ENCODE measurements at places on chromosomes 16 and 17. TPM values are rescaled to one million over a fixed set of nuclear protein-coding genes. Genes with fewer than 3 reads are reported as not detected.

Gene ZNF821
- 14.8 TPM for total RNA-seq

DNA sequence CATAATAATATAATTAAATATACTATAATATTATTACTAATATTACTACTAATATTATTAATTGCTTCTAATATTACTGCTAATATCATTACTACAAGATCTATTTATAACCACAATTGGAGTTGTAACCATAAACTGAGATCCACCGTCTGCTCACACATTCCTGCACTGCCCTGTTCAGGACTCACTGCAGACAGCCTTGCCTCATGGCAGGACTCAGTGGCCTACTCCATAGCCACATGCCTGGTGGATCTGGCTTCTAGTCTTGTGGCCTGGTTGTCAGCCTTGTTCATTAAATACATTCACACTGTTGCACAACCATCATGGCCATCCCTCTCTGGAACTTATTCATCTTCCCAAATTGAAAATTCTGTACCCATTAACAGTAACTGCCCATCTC, 48.0 kb downstream of the SRL start:
- no peak overlapping the region for H3K4me3 ChIP-seq
- DNase-seq, result no peak
- no peaks in the 10 kb centered on the region for H3K27me3 ChIP-seq
- 0 out of 2 replicates have a peak overlapping the region, but pooled peaks have one; percentile 6 for H3K27ac ChIP-seq
- H3K36me3 ChIP-seq, result no peaks in the 10 kb centered on the region

GRCh38 chr16:3023415-3023668, 400 bp downstream of the HCFC1R1 start:
- no peaks in the 10 kb centered on the region for H3K27me3 ChIP-seq
- H3K27ac ChIP-seq, result peak overlapping the region; percentile 99
- no peaks in the 10 kb centered on the region for H3K36me3 ChIP-seq
- peak overlapping the region; percentile 85 for H3K4me3 ChIP-seq

Gene ACSM2A
- total RNA-seq, result not detected

- peak; percentile 51 for DNase-seq
- no peak overlapping the region for H3K4me3 ChIP-seq
- no peaks in the 10 kb centered on the region for H3K4me1 ChIP-seq
- H3K27ac ChIP-seq, result no peak overlapping the region
- H3K27me3 ChIP-seq, result no peaks in the 10 kb centered on the region
Measured at GRCh38 chr17:39107973-39108372, 43.5 kb downstream of the PLXDC1 start.

- H3K27me3 ChIP-seq, result no peaks in the 10 kb centered on the region
- no peaks in the 10 kb centered on the region for H3K4me1 ChIP-seq
- no peaks in the 10 kb centered on the region for H3K36me3 ChIP-seq
- no peak for DNase-seq
Measured at GRCh38 chr17:64448665-64449512, at the start of gene MILR1. TSS of gene MILR1 (plus strand) at chr17:64449115. CDS start at chr17:64449169, 54 bp downstream.

DNA sequence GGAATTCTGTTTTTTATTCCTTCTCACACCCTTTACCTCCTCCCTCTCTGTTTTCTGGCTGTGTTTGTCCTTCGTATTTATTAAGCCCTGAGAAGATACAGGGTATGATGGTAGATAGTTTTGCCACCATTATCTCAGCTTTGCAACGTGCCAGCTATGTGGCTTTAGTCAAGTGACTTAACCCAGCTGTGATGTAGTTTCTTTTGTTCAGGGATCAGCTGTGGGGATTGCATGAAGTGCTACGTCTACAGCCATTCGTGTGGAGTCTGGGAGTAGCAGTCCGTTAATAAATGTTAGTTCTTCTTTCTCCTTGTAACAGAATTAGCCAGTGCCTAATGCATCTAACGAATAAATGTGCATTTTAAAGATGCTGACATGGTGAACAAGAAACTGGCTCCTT, 128.4 kb downstream of the HAPSTR1 start:
- H3K36me3 ChIP-seq, result no peaks in the 10 kb centered on the region
- H3K27ac ChIP-seq, result no peak overlapping the region
- no peaks in the 10 kb centered on the region for H3K4me1 ChIP-seq
- no peaks in the 10 kb centered on the region for H3K27me3 ChIP-seq
- no peak for DNase-seq
- H3K4me3 ChIP-seq, result no peak overlapping the region

GRCh38 chr16:50133214-50133613, 19.9 kb upstream of the TENT4B start:
- no peak overlapping the region for H3K27ac ChIP-seq
- H3K4me1 ChIP-seq, result no peaks in the 10 kb centered on the region
- no peaks in the 10 kb centered on the region for H3K36me3 ChIP-seq
- H3K4me3 ChIP-seq, result no peak overlapping the region

GRCh38 chr17:15650741-15651582, 31.5 kb upstream of the FBXW10B start:
- H3K36me3 ChIP-seq, result no peaks in the 10 kb centered on the region
- H3K4me1 ChIP-seq, result peaks cover 3% of the 10 kb centered on the region
- no peak overlapping the region for H3K27ac ChIP-seq
- H3K4me3 ChIP-seq, result no peak overlapping the region
- H3K27me3 ChIP-seq, result no peaks in the 10 kb centered on the region
- no peak for DNase-seq

Gene ADAM11
- total RNA-seq, result 4.7 TPM

Gene AOC3
- 1.4 TPM for total RNA-seq

GRCh38 chr16:8627456-8627855, 6.0 kb downstream of the METTL22 start:
- H3K27ac ChIP-seq, result no peak overlapping the region
- peaks cover 6% of the 10 kb centered on the region for H3K4me1 ChIP-seq
- no peak for DNase-seq
- peaks cover 29% of the 10 kb centered on the region for H3K36me3 ChIP-seq
- H3K27me3 ChIP-seq, result no peaks in the 10 kb centered on the region

Gene NOTUM
- total RNA-seq, result 1.6 TPM

GRCh38 chr16:52650318-52650717, 103.4 kb upstream of the TOX3 start:
- H3K4me1 ChIP-seq, result peaks cover 18% of the 10 kb centered on the region
- DNase-seq, result no peak
- H3K27me3 ChIP-seq, result no peaks in the 10 kb centered on the region
- H3K36me3 ChIP-seq, result no peaks in the 10 kb centered on the region
- no peak overlapping the region for H3K4me3 ChIP-seq

GRCh38 chr17:33040461-33040860, 48.8 kb downstream of the SPACA3 start:
- no peaks in the 10 kb centered on the region for H3K36me3 ChIP-seq
- no peak overlapping the region for H3K4me3 ChIP-seq
- no peak for DNase-seq

Gene VAT1L
- 22.0 TPM for total RNA-seq

Gene CCL14
- total RNA-seq, result not detected

DNA sequence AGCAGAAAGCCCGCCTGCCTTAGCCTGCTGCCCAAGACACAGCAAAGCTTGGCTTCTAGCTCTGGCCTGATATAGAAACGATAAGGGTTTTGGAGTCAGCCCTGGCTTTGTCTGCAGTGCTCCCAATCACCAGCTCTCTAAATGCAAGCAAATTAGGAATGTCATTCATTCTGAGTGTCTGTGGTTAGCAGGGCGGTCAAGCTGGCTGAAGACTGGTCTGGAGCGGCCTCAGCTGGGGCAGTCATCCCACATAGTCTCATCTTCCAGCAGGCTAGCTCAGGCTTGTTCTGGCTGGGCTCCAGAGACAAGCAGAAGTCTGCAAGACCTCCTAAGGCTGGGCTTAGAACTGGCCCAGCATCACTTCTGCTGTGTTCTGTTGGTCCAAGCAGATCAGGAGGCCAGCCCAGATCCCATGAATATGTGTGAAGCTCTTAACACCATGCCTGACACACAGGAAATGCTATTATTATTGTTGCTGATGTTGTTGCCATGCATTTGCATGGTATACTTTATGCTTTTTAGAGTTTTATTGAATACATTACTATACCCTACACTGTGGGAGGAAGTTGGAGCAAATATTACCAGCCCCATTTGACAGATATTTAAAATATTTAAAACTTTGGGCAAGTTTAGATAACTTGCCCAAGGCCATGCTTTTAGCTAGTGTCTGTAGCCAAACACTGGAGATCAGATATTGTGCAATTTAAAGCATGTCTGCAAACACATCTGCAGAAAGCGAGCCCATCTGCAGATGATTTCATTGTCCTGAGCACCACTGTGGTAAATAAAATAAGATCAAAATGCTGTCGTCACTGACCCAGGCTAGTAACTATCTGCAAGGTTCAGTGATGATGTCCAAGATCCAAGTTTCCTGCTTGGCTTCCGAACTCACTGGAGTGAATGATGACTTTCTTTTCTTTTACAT, 24.8 kb downstream of the TMC7 start:
- no peaks in the 10 kb centered on the region for H3K27me3 ChIP-seq
- H3K36me3 ChIP-seq, result no peaks in the 10 kb centered on the region
- no peak overlapping the region for H3K4me3 ChIP-seq
- no peak for DNase-seq
- no peak overlapping the region for H3K27ac ChIP-seq

Gene CCL16
- total RNA-seq, result not detected

Gene OGFOD3
- total RNA-seq, result 24.6 TPM

DNA sequence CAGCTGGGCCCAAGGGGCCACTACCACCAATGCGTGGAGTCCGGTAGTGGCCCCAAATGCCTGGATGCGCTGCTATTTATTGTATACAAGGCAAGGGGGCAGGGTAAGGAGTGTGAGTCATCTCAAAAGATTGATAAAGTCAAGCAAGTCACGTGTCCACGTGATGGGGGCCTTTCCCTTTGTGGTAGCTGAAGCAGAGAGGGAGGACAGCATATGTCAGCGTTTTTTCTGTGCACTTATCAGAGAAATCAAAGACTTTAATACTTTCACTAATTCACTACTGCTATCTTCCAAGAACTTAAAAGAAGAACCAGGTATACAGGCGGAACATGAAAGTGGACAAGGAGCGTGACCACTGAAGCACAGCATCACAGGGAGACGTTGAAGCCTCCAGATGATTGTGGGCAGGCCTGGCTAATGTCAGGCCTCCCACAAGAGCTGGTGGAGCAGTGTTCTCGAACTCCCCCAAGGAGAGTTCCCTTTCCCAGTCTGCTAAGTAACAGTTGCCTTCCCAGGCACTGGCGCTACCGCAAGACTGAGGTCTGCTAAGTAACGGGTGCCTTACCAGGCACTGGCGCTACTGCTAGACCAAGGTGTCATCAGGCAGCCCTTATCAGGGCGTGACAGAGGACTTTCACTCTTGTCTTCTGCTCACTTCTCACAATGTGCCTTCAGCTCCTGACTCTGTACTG, 10.8 kb upstream of the ASB16 start:
- H3K4me3 ChIP-seq, result no peak overlapping the region
- DNase-seq, result no peak
- H3K27me3 ChIP-seq, result no peaks in the 10 kb centered on the region
- H3K27ac ChIP-seq, result no peak overlapping the region
- H3K36me3 ChIP-seq, result peaks cover 17% of the 10 kb centered on the region

DNA sequence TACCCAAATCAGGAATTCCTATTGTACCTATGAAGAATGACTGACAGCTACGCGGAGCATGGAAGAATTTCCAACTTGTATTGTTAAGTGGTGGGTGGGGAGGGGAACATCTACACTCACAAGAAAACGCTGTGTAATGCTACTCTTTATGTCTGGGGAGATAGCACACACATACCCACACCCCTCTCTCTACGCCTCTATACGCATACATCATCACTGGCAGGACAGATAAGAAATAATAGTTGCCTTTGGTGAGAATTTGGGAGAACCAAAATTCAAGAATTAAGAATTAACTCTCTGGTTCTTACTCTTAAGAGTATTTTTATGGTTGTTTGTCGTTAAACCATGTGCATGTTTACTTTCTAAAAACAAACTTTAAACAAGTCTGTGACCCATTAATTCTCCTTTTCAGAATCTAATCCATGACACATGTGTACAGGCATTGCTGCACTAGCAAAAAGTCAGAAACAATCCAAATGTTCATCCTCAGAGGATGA, 33.9 kb downstream of the CREBBP start:
- no peak overlapping the region for H3K27ac ChIP-seq
- peaks cover 5% of the 10 kb centered on the region for H3K36me3 ChIP-seq
- H3K4me3 ChIP-seq, result no peak overlapping the region
- H3K27me3 ChIP-seq, result no peaks in the 10 kb centered on the region

DNA sequence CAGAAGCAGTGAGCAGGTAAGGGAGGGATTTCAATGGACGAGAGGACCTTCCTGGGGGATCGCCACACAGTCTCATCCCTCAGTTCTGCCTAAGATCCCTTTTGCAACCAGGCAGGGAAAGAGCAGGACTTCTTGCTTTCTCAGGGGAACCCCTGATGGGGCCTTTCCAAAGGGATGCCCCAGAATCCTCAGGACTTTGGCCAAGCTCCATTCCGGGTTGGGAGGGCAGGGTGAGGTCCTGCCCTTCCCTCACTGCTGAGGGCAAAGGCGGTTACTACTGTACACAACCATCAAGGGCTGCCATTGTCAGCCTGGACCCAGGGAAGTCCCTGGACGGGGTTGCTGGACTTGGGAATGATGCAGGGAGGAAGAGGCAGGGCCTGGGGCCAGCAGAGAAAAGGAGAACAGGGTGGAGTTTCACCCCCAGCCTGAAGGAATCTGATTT, 9.7 kb downstream of the PRR29 start:
- H3K36me3 ChIP-seq, result no peaks in the 10 kb centered on the region
- no peak overlapping the region for H3K27ac ChIP-seq
- no peaks in the 10 kb centered on the region for H3K4me1 ChIP-seq
- no peak overlapping the region for H3K4me3 ChIP-seq
- H3K27me3 ChIP-seq, result no peaks in the 10 kb centered on the region

GRCh38 chr16:89150981-89151380, 20.6 kb upstream of the CDH15 start:
- peaks cover 5% of the 10 kb centered on the region for H3K36me3 ChIP-seq
- H3K4me1 ChIP-seq, result no peaks in the 10 kb centered on the region
- no peaks in the 10 kb centered on the region for H3K27me3 ChIP-seq
- no peak for DNase-seq
- no peak overlapping the region for H3K27ac ChIP-seq

GRCh38 chr17:80802626-80803450, 188.8 kb upstream of the CHMP6 start:
- no peaks in the 10 kb centered on the region for H3K27me3 ChIP-seq
- H3K4me1 ChIP-seq, result no peaks in the 10 kb centered on the region
- no peak for DNase-seq
- no peak overlapping the region for H3K27ac ChIP-seq
- H3K36me3 ChIP-seq, result no peaks in the 10 kb centered on the region

DNA sequence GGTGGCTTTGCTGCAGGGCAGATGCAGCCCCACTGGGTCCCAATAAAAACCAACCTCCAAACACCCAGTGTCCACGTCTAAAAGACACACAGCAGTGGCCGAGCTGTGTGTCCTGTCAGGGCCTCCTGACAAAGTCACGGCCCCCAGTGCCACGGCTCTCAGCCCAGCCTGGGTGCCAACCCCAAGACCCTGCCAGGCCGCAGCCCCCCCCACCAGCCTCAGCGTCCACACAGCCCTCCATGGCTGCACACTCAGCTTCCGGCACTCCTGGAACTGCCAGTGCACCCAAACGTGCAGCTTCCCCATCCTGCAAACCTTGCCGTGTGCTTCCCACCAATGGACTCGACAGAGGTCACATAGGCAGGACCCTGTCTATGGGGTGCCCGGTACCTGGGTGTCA, 3.6 kb upstream of the CCDC154 start:
- no peaks in the 10 kb centered on the region for H3K27me3 ChIP-seq
- H3K27ac ChIP-seq, result no peak overlapping the region
- H3K36me3 ChIP-seq, result no peaks in the 10 kb centered on the region
- no peak for DNase-seq
- H3K4me3 ChIP-seq, result no peak overlapping the region
- no peaks in the 10 kb centered on the region for H3K4me1 ChIP-seq
